NCI-H1417 (cell line): ENCODE measurements at places on chromosomes 2 and 18.

DNA sequence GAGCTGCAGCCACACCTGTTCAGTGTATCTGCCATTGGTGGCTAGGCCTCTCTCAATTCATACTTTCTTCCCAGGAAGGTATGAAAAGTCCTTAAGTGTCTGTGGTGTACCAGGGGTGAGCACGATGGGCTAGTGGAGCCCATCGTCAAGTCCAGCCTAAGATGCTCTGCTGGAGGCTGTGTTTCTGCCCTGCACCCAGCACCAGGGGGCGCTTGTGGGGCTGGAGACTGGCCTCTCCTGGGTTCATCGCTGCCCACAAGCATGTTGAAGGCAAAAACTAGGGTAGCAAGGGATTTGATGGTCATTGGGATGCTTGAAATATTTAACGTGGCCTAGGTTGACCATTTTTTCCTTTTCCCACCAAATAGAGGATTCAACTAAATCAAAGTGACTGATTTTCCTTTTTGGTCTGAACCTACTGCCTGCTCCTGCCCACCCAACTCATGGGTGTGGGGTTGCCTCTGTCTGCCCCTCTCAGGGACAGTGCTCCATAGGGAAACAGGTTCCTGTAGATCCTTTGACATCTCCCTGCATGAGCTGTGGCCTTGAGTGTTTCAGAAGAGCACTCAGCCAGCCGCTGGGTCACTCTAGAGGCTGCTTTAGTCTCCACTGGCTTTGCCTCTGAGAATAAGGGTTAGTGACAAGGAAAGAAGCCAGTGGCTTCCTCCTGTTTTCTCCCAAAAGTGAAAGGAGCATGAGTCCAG lies 59.0 kb downstream of the TPGS2 start:
- no peak for DNase-seq

DNA sequence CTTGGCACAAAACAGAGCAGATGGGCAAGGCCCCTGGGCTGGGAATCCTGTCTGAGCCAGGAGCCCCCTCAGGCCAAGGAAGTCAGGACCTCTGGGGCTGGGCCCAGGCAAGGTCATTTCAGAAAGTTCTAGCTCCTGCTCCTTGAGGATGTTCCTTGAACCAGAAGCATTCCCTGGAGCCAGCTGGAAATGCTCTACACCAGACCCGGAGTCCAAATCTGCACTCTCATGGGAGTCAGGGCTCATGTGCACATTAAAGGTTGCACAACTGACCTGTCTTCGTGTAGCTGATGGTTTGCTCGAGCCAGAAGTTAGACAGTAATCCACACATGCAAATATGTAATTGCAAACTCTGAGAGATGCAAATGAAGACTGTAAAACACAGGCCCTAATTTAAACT lies 18.0 kb downstream of the PARD6G start:
- no peak for DNase-seq

GRCh38 chr2:190082118-190082517 lies 19.6 kb upstream of the MSTN start:
- no peak for DNase-seq

DNA sequence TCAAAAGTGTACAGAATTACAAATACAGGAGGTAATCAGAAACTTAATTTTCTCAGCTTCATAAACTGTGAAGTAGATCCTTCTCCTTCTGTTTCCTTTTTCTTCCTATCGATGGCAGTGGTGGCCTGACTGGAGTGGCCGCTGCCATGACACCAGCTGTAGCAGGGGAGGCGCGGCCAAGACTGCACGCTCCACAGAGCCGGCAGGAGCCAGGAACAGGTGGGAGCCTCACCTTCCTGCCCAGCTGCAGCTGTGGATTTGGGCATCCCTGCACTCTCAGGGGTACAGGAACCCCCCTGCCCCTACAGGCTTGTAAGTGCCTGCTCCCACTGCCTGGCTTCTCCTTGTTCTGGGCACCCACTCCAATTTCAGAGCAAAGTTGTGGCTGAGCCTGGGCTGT lies 76.1 kb downstream of the EPB41L3 start:
- DNase-seq: peak; percentile 40

- peak; percentile 34 for DNase-seq
These were observed 51.8 kb downstream of the MTHFD2 start for GRCh38 chr2:74250189-74250631.

- DNase-seq: no peak
These were observed 74.7 kb downstream of the BMPR2 start for GRCh38 chr2:202450785-202451184.

GRCh38 chr2:4530231-4530630 lies 826.9 kb downstream of the DCDC2C start:
- no peak for DNase-seq

DNA sequence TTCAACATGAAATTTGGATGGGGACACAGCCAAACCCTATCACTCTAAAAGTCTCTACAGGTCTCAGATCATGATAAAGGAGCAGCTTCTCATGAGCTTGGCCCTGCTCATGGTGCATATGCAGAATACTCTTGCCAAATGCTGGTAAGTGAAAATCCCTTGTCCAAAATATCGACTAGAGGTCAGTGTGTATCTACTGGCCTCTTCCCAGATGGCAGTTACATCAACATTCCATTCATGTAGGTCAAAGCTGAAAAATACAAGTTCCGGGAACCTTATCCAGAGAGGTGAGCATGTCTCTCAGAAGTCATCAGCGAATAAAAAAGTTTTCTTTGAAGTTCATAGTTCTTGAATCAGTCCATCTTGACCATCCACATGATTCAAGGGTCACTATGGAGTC lies 7.6 kb upstream of the NT5C1B start:
- DNase-seq: no peak

DNA sequence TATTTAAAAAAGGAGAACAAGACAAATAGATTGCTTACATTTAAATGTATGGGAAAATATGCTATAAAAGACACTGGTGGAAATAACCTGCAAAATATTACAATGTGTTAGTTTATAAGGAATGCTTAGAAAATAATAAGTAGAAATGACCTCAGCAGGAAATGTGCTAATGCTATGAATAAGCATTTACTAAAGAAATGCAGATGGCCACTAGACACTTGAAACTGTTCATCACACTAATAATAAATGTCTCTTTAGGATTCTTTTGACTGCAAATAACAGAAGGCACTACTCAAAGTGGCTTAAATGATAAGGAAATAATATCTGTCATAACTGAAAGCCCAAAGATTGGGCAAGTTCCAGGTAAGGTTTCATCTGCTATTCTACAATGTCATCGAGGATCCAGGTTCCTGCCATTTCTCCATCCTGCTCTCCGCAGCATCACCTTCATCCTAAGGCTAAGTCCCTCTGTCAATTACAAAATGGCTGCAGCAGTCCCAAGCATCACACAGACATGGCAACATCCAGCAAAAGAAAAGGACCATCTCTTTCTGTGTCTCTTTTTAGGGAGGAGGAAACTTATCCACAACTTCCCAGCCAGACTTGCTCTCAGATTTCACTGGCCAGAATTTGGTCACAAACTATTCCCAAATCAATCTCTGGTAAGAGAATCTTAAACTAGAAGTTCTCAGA lies 21.9 kb downstream of the METTL8 start:
- DNase-seq: no peak

GRCh38 chr2:53317861-53318260 lies 449.7 kb upstream of the CHAC2 start:
- no peak for DNase-seq

DNA sequence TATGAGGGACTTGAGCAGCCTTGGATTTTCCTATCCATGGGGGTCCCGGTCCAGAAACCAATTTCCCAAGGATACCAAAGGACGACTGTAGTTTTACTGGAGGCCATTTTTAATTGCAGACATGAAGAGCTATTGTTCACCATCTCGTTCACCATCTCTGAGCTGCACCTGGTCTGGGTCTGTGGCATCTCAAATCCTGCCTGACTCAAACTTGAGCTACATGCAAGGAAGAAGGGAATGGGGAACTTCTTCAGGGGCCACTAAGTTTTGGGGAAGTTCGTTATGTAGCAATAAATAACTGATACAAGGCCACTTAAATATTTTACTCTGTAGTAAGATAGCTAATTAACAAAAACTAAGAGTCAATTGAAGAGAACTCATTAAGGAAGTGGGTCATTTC lies 2.1 kb upstream of the SMCHD1 start:
- DNase-seq: no peak

- no peak for DNase-seq
These were observed 421.1 kb upstream of the RAB12 start for GRCh38 chr18:8188184-8188583.

- peak; percentile 49 for DNase-seq
These were observed 12.5 kb downstream of the ZC3H8 start for GRCh38 chr2:112242384-112242783.

- no peak for DNase-seq
These were observed 267.1 kb downstream of the ICOS start for GRCh38 chr2:204203704-204204103.

GRCh38 chr18:35026407-35027061 lies 14.7 kb upstream of the MAPRE2 start:
- DNase-seq: peak; percentile 82

DNA sequence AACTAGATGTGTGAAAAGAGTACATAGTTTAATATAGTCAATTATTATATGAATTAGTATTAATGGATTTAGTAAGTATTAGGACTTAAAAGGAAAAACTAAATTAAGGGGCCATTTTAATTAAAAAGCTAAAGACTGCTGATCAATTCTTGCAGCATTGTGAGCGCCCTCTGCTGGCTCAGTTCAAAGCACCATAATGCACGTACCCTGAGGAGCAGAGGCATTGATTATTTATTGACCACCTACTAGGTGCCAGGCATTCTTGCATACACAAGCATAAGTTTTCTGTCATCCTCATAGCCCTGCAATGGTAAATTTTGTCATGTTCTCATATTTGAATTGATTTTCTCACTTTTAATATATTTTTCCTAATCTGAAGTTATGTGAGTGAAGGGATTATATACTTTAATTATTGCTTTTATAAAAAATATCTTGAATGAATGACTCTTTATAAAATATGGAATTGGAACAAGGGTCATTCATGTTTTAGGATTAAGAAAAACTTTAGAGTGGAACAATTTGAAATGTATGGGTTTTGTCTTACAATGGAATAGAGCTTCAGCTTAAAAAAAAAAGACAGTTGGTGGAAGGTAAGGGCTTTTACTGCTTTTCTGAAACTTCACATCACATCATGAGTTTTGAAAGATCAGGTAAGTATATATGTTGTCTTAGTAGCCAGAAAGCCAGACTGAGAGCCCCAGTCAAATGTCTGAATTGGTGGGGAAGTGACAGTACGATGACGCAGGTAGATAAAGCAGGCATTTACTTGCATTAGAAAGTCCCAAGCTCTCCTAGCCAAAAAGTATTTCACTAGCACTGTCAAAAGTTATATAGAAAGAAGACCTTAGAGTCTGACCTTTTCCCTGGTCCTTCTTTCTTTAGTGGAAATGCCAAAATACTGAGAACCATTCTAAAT lies 9.7 kb downstream of the ITGA4 start:
- DNase-seq: no peak

- peak; percentile 72 for DNase-seq
These were observed 69.7 kb upstream of the KCNE4 start for GRCh38 chr2:222982010-222982908.

GRCh38 chr18:50372743-50373142 lies 2.1 kb upstream of the SKA1 start:
- DNase-seq: no peak

DNA sequence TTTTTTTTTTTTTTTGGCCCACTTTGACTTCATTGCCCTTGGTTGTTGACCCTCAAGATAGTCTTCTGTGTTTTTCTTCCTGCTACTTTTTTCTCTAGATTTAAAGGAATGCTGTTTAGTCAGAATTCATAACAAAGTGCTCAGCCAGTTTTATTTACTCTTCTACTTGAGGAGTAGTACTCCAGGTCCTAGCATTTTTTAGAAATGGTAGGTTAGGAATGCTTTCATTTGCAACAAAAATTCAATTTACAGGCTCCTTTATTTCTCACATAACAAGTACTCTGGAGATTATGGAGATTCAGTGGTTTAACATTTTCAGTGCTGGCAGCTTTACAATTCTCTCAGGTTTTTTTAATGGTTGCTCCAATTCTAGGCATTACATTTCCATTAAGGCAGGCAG lies 58.2 kb downstream of the KIAA1328 start:
- DNase-seq: no peak

GRCh38 chr2:10447895-10448575 lies at the start of gene ODC1:
Gene ODC1, minus strand, starts transcription at chr2:10448327. Its CDS starts 3,295 bp downstream, at chr2:10445032.
- peak; percentile 99 for DNase-seq

DNA sequence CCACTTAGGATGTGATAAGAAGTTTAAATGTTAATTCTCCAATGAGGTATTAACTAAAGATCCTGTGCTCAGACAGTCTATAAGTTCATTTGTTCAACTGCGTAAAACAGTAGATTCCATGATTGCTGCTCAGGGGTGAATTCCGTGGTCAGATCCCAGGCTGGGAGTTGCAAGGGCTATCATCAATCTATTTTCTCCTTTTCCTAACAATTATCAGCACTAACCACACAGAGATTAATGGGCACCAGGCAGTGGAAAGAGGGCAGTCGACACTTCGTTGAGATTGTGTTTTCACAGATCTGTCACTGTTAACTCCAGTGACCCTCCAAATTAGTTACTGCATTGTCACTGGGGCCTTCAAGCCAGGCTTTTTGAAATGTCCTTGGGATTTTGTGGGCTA lies 154.1 kb upstream of the SPRED2 start:
- DNase-seq: no peak

DNA sequence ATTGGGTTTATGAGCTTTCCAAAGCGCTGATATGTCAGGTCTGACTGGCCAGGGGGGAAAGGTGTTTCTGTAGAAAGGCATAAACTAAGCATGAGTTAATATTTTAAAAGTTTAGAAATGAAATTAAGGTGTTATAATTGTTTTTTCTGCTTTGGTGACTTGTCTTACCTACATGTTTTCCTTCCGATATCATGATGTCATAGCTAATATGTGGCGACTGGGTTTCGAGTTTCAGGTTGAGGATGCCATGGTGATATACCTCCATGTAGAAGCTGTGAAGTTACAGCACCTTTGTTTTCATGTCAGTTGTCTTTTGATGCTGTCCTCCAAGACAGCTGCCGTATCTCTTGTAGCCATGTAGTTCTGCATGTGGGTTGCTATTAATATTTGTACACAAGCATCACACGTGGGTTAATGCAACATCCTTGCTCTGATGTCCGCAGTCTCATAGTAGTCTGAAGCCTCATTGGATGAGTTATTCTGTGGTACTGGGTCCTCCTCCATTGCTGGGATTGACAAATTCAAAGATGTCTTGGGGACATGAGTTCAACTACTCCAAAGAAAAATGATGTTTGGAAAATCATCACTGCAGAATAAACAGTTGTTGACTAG lies 230.6 kb downstream of the PRKCE start:
- no peak for DNase-seq

DNA sequence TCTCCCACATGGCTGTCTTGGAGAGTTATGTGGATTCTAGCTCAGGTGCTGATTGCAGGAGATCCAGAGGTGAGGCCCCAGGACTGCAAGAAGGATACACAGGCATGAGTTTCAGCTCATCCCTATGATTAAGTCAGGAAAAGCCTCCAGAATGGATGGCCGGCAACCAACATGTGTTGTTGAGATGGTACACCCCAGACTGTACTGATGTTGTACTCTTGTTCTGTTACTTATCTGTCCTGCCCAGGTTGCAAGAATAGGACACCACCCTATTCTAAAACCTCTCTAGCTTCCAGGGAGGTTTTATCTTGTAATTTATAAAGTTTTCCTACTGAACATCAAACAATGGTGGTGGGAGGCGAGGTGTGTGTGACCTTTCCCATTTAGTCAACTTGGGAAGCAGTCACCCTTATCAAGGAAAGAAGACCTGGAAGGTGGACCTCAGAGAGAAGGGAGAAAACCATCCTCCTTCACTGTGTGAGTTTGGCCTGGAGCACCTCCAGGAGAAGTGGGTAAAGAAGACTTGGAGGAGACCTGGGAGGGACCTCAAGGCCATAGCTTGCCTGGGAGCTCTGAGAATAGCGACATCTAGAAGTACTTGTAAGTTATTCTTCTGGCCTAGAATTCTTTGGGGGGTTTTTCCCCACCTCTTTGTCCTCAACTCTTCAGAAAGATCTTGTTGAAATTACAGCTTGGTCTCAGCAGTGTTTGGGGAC lies 8.6 kb downstream of the FAM124B start:
- no peak for DNase-seq
